WERI-Rb-1 (cell line): ENCODE measurements at places on chromosomes 3 and 15.

GRCh38 chr3:126836220-126836860 is 132.3 kb downstream of the CHCHD6 start:
- no peak for DNase-seq

- DNase-seq: no peak
Observed at GRCh38 chr15:31953478-31953877, 76.8 kb upstream of the CHRNA7 start.

- no peak for DNase-seq
Observed at GRCh38 chr15:36612063-36612788, 32.8 kb downstream of the CDIN1 start.

GRCh38 chr3:187878772-187879518 is 133.7 kb upstream of the BCL6 start:
- no peak for DNase-seq

DNA sequence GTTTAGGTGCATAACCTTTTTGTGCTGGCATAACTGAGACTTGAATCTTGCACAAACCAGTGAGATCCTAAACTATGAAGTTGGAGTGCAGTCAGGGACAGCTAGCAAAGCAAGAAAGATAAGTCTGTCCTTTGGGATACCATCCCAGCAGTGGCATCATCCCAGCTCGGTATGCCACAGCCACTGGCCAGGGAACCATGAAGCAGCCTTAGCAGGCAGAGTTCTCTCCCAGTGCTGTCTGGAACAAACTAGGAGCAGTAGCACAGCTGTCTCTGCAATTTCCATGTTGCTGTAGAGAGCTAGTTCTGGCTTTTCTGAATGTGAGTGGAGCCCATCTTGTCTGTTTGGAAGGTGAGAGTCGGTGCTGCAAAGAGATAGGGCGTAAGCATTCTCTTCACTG is 130.3 kb downstream of the DTWD1 start:
- no peak for DNase-seq
